Activated CD8-positive, alpha-beta memory T cell treated with anti-CD3 and anti-CD28 coated beads for 1 hour (primary cell): ENCODE measurements at places on chromosomes 4 and X.

DNA sequence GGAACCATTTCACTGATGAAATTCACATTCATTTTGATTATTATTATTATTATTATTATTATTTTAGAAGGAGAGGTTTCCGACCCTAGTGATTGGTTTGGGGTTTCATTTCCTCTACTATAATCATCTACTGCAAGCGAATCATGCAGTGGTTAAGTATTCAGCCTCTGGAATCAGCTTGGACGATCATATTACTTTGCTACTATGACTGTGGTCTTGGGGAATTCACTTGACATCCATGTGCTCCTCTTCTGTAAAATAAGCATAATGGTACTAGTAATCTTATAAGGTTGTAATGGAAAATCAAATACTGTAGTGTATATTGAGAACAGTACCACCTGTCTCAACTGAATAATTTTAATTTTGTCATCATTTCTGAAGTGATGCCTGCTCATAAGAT is 132.1 kb upstream of the SLC4A4 start:
- DNase-seq: no peak

- no peak for DNase-seq
These were observed 34.7 kb upstream of the SORCS2 start for GRCh38 chr4:7157666-7158065.

DNA sequence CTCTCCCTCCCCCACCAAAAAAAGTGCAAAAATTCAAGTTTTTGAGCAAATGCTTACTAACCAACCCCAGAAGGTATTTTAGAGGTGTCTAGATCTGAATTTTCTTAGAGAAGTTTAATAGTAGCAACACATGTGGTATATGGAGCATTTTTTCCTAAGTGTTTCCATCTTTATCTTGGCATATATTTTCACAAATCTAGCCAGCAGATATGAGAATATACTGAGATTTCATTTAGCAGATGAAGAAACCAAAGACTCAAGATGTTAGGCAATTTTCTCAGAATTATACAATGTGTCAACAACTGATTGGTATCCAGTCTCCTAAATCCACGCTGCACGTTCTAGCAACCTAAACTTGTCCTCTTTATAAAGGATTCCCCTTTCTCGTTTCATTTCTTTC is 245.5 kb upstream of the CXXC4 start:
- DNase-seq: no peak

- no peak for DNase-seq
These were observed 180.3 kb upstream of the MBNL3 start for GRCh38 chrX:132669142-132669541.

DNA sequence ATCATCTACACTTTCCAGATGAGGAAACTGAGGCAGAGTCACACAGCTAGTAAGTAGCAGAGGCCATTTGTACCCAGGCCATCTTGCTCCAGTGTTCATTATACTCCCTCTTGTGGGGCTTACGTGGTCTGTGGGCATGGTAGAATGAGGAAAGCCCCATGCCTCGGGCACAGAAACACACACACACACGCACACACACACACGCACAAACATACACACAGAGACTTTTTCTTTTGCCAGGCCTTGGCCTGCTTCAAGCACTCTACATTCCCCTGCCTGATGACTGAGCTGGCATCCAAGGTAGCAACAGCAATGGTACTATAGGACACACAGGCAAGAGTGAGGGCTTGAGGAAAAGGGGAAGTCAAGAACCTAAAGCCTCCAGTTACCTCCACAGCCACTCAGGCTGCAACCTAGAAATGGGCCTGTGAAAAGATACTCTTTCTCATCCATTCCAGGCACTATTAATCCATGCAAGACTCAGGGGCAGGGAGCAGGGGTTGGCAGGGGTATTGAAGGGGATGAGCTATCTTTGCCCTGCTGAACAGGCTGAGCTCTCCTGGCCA is 43.6 kb downstream of the STARD8 start:
- no peak for DNase-seq

GRCh38 chr4:10917566-10917965 is 233.0 kb upstream of the CLNK start:
- no peak for DNase-seq

DNA sequence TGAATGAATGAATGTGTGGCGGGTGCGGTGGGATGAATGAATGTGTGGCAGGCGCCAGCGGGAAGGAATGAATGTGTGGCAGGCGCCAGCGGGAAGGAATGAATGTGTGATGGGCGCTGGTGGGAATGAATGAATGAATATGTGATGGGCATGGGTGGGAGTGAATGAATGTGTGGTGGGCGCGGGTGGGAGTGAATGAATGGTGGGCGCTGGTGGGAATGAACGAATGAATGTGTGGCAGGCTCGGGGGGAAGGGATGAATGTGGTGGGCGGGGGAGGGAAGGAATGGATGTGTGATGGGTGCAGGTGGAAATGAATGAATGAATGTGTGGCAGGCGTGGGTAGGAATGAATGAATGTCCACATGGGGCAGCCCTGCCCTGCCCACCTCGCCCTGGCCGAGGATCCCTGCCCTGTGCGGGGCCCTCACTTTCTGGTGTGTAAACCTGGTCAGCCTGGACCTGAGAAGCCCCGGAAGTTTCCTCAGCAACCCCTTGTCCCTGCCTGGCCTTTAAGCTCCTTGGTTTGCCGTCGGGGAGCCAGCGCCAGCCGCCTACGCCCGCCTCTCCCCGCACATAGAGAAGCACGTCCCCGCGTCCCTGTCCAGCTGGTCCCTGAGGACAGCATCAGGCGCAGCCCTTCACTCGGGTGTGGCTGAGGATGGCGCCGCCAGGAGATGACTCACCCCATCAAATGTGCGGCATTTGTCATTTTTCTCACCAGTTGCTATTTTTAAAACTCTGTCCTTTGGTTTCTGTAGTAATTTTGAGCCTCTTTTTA is 112.8 kb upstream of the LRPAP1 start:
- no peak for DNase-seq
